Stimulated activated CD4-positive, alpha-beta T cell treated with anti-CD3 and anti-CD28 coated beads, Interleukin-12 subunit alpha, Interleukin-12 subunit beta, amount 100 ng/mL, for 48 hours (primary cell): ENCODE measurements at places on chromosomes 6 and 20.

DNA sequence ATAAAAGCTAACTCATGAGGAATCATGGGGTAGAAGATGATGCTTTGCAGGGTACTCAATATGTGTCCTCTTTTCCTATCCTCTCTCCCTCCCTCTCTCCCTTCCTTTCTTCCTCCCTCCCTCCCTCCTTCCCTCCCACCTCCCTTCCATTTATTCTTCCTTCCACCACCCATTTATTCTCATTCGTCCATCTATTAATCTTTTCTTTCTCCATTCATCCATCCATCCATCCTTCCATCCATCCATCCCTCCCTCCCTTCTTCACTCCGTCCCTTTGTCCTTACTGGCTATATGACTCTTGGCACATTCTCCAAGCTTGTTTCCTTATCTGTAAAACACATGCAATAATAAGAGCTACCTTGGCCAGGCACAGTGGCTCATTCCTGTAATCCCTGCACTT, 40.9 kb downstream of the ARHGAP40 start:
- DNase-seq = no peak

GRCh38 chr20:4918473-4918872, 82.8 kb downstream of the SLC23A2 start:
- no peak for DNase-seq

DNA sequence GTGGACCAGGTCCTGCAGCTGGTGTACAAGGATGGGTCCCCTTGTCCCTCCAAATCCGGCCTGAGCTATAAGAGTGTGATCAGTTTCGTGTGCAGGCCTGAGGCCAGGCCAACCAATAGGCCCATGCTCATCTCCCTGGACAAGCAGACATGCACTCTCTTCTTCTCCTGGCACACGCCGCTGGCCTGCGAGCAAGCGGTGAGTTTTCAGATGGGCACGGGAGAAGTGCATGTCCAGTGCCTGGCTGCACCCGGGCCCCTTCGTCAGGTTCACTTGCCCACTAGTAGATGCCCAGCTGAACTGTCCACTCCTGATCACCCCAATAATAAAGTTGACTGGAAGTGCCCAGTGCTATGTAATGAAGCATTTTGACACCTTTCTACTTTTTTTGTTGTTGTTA, 48.3 kb upstream of the SLC22A1 start:
- DNase-seq = no peak

DNA sequence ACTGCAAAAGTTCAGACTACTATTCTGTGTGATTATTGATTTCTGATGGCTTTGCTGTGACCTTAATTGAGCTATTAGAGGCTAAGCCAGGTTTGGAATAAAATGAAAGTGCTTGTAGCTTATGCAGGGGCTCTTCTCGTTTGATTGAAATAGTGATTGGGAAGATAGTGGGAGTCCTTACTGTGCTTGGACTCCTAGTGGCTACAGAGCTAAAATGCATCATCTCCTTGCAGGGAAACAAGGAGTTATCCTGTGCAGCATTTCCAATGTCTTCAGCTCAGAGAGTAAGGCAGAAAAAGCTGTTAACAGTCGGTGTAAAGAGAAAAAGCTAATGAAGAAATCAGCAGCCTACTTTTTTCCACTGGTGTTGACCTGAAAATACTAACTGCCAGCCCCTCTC, 173.5 kb downstream of the SLC35F1 start:
- no peak for DNase-seq

- DNase-seq = no peak
These were observed 15.9 kb downstream of the HLA-DOA start for GRCh38 chr6:32993363-32993973.

DNA sequence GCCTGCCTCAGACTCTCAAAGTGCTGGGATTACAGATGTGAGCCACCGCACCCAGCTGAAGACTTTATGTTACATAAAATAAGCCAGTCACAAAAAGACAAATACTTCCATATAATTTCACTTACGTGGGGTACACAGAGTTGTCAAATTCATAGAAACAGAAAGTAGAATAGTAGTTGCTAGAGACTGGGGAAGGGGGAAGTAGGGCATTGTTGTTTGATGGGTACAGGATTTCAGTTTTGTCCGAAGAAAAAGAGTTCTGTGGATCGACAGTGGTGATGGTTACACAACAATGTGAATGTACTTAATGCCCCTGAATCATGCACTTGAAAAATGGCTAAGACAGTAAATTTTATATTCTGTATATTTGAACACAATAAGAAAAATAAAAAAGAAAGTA, 41.6 kb upstream of the ANKEF1 start:
- DNase-seq = no peak

DNA sequence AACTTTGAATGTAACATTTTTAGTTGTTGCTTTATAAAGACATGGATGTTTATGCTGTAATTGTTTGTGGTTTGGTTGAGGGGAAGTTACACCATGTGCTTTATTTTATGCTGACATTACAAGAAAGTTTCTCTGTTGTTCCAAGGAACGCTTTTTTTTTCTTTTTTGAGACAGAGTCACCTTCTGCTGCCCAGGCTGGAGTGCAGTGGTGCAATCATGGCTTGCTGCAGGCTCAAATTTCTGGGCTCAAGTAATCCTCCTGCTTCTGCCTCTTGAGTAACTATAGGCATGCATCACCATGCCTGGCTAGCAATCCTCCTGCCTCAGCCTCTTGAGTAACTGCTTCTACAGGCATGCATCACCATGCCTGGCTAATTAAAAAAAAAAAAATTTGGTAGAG, 21.0 kb upstream of the IFNGR1 start:
- no peak for DNase-seq

GRCh38 chr20:62136283-62137091, 6.7 kb downstream of the PSMA7 start:
- DNase-seq = peak; percentile 54

DNA sequence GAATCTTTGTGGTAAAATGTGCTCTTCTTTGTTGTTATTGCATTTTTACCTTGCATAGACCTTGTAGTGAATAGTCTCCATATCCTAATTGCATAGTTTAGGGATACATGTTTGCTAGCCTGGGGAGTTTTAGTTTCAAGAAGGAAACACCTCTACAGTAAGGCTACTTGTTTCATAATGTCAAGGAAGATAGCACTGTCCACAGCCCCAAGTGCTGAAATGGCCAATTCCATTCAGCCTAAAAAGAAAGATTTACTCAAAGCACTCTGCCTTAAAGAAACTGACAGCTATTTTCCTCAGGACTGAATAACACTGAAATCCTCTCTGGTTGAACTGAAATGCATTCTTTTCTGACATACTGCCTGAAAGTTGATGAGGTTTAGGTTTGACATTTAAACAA, 2.6 kb downstream of the HCRTR2 start:
- no peak for DNase-seq

DNA sequence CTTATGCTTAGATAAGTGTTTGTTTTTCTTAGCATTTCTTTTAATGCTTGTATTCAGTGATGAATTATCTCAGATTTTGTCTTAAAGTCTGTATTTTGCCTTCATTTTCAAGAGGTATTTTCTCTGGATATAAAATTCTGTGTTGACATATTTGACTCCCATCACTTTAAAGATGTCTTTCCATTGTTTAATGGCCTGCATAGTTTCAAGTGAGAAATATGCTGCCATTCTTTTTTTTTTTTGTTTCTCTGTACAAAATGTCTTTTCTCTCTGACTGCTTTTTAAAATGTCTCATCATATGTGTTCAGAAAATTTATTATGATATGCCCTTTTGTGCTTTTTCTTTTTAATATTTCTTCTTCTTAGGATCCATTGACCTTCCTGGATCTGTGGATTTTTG, 578.0 kb upstream of the NOX3 start:
- DNase-seq = no peak

DNA sequence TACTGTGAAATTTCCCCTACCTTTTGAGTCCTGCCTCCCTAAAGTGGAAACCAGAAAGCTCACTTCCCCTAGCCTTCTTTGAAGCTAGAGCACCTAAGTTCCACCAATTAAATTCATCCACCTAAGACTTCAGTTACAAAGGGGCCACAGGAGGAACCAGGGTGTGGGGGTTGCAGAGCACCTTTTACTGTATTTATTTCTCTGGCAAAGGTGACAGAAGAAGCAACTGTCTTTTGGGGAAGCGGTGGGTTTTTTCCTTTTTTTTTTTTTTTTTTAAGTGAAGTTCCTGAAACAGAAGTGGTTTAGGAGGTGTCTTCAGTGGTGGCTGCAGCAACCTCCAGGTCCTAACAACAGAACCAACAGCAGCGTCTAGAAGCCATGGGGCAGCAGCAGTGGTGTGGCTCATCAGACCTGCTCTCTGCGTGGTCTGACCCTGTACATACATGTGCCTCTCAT, 13.1 kb downstream of the PSMB9 start:
- no peak for DNase-seq

GRCh38 chr6:78810698-78811097, 56.7 kb upstream of the IRAK1BP1 start:
- DNase-seq = no peak

- DNase-seq = no peak
These were observed 150.3 kb downstream of the OTOR start for GRCh38 chr20:16898433-16898832.

DNA sequence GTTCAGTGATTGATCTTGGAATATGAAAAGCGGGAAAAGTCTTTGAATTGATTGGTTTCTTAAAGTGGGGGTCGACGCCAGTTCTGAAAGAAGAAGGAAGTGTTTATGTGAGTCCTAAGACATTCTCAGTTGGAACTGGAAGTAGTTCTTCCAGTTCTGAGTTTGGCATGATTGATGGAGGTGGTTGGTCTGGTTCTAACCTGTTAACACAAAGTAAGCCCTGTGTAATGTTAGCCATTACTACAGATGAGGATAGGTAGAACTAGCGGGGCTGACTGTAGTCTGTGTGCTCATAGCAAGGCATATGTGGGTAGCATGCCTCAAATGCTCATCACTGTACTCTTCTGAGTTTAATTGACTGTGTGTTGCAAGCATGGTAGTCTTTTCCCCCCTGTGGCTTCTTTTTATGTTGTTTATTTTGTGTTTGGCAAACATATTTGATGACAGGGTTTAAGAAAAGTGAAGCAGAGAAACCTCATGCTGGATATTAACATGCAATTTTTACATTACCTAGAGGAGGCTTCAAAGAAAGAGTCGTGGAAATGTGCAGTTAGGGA, 24.9 kb downstream of the CITED2 start:
- no peak for DNase-seq

DNA sequence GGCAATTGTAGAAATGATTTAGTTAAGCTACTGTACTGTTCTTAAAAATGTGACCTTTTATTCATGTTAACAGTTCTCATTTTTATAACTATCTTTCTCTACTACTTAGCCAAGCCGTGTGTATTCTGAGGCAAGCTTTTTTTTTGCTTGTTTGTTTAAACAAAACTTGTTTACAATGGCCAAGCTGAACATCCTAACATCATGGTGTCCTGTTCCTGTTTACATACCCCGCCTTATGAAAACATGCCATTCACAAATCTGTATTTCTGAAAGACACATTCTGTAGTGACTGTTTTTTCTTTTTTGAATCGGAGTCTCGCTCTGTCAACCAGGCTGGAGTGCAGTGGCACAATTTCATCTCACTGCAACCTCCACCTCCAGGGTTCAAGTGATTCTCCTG, 140.9 kb downstream of the NCOA3 start:
- no peak for DNase-seq

DNA sequence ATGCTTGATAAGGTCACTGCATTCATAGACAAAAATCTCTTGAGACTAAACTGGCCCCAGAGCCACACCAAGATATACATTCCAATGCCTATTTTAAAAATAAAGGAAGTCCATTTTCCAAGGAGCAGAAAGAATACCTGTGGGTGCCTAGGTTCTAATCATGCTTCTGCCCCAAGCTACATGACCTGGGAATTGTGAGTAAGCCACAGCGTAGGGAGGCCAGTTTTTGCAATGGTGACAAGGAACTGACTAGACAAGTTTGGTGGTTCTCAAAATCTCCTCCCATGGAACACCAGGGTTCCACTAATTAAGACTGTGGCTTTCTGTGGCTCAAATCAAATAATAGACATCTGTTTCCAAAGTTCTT, 83.3 kb downstream of the GMDS start:
- DNase-seq = no peak

- no peak for DNase-seq
These were observed 97.1 kb upstream of the PTPN1 start for GRCh38 chr20:50413088-50413500.

DNA sequence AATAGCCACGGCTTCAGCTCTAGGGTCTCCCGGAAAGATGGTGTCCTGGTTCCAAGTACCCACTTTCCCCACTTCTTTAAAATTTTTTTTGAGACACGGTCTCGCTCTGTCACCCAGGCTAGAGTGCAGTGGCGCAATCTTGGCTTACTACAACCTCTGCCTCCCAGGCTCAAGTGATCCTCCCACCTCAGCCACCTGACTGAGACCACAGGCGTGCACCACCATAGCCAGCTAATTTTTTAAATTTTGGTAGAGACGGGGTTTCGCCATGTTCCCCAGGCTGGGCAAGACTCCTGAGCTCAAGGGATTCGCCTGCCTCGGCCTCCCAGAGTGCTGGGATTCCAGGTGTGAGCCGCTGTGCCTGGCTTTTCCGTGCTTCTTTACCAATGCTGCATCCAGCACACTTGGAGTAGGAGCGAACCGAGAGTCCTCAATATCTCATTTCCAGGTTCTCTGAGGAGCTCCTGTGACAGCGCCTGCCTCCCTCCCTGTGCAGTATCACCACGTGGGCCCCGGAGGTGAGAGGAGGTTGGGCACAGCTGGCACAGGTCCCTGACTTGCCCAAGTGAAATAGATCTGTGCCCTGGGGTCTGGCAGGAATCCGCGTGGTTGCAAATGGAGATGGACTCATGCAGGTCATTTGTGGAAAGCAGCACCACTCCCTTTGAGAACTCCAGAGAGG, 37.3 kb downstream of the EZR start:
- DNase-seq = no peak
